ENCODE measurements at places on chromosomes 1 and 21.

- DNase-seq: no peak
- H3K4me1 ChIP-seq: peaks cover 16% of the 10 kb centered on the region
- H3K27me3 ChIP-seq: peaks cover 29% of the 10 kb centered on the region
- no peak overlapping the region for H3K4me3 ChIP-seq
Observed at GRCh38 chr1:54977533-54978297, 2.7 kb upstream of the TMEM61 start.

DNA sequence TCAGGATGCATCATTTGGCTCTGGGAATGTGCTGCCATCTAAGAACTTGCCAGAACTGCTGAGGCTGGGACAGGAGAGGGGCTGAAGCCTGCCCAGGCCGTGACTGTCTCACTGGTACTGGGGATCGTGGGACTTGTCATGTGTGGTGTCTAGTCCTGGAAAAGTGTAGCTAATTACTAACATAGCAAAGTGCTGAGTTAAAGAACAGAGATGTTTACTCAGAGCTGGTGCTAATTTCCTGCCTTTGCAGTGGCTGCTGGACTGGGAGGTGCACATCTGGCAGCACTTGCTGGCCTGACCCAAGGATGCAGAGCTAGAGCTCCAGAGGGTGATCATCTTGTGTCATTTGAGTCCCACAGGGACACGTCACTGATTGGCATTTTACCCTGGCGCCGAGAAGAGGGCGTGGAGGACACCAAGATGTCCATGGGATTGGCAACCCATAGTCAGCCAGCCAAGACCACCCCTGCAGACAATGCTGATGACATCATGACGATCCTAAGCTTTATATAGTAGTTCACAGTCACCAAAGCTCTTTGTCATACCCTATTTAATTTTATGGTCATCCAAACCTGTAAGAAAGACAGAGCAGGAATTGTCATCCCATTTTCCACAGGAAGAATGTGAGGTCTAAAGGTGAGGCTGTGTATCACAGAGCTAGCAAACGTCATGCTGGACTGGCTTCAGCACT, 110.1 kb upstream of the SLC44A3 start:
- H3K4me1 ChIP-seq: peaks cover 87% of the 10 kb centered on the region
- H3K36me3 ChIP-seq: peaks cover 5% of the 10 kb centered on the region
- H3K4me3 ChIP-seq: peak overlapping the region; percentile 4
- DNase-seq: peak; percentile 92

DNA sequence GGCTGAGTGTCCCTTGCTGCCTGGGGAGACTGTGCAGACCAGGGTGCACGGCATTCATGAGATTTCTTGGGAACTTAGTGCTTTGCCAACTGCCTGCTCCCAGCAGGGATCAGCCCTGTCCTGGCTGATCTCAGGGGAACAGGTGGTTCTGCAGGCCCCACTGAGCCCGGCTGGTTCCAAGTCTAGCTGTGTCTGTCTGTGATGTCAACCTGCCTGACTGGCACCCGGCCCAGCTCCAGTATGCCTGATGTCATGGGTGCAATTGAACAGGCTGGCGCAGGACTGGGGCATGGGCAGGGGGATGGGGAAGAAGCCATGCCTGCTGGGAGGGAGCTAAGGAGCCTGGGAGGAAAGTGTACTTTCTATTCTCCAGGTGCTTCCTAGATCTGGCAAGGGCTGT, 227.1 kb downstream of the GRIK3 start:
- peaks cover 3% of the 10 kb centered on the region for H3K27me3 ChIP-seq
- H3K36me3 ChIP-seq: no peaks in the 10 kb centered on the region
- DNase-seq: no peak
- H3K4me1 ChIP-seq: no peaks in the 10 kb centered on the region
- H3K4me3 ChIP-seq: no peak overlapping the region

DNA sequence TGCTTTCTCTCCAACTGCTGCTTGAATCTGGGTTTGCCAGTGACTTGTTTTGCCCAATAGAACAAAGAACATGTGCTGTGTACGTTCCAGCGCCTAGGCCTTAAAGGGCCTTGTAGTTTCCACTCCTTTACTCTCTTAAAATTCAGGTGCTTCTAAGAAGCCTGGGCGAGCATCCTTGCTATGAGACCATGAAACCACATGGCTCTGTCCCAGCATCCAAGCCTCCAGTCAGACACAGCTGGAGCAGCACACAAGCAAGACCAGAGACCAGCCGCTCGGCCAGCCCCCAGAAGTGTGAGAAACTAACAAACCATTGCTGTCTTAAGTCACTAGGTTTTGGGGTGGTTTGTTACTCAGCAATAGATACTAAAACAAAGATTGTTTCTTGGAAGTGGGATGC, 15.1 kb downstream of the PLEKHO1 start:
- peak overlapping the region; percentile 29 for H3K27ac ChIP-seq
- no peak overlapping the region for H3K4me3 ChIP-seq
- peaks cover 63% of the 10 kb centered on the region for H3K4me1 ChIP-seq

DNA sequence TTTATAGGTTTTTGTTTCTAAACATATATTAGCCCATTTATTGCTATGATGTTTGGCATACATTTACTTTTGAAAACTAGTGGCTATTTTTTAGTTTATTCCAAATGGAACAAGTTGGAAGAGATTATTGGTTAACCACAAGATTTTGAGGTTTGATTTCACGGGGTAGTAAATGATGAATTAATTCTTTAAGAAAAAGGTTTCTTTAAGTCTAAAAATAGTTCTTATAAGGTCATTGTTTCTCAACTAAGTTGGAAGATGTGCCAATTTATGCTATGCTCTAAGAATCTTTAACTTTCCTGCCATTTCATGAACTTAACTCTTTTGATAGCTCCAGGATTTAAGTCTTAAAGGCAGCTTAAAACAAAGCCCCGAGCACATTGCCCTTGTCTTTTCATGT, 183.8 kb downstream of the LMO4 start:
- no peak overlapping the region for H3K27ac ChIP-seq
- peaks cover 2% of the 10 kb centered on the region for H3K27me3 ChIP-seq
- no peak for DNase-seq
- no peaks in the 10 kb centered on the region for H3K4me1 ChIP-seq

GRCh38 chr1:75233302-75233929, 99.2 kb downstream of the LHX8 start:
- no peak overlapping the region for H3K27ac ChIP-seq
- H3K36me3 ChIP-seq: no peaks in the 10 kb centered on the region
- no peaks in the 10 kb centered on the region for H3K27me3 ChIP-seq
- peak; percentile 10 for DNase-seq
- no peak overlapping the region for H3K4me3 ChIP-seq

DNA sequence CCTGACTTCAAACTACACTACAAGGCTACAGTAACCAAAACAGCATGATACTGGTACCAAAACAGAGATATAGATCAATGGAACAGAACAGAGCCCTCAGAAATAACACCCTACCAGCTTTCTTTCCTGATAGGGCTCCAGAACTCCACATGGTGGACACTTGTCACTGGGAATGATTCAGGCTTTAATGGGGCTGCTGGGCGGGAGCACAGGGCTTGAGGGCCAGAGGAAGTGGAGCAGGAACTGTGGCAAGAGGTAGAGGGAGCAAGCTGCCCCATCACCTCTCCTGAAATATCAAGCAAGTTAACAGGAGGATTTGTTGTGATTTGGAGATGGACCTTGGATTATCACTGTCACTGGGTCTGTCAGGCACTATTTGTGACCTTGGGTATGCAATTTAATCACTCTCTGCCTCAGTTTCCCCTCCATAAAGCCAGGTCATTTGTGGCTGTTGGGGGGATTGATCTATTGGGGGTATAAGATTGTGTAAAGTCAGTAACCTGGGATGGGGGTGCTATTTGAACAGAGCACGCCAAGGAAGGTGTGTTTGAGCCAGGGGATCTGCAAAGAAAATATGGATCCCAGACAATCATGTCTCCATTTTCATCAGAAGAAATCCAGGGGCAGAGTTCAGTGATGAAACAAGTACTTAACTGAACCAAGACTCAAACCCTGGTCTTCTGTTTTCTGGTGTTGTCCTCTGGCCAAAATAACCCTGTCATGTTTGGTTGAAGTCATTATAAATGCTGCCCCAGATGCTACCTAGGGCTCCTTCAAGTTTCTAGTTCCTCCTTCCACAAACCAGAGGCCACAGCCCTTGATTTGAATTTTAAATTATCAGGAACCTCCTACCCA, 25.2 kb downstream of the ETS2 start:
- peaks cover 5% of the 10 kb centered on the region for H3K36me3 ChIP-seq
- no peak overlapping the region for H3K4me3 ChIP-seq

DNA sequence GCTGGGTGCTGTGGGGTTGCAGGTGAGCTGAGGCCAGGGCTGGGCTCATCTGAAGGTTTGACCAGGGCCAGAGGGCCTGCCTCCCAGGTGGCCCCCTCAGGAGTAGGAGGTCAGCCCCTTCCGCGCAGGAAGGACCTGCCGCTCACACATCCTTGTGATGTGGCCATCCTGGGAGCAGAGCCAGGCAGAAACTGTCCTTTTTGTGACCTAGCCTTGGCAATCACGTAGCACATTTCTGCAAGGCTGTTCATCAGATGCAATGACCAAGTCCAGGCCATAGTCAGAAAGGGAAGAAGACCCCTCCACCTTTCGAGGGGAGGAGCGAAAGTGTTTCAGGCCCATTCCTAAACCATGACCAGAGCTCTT, 55.5 kb upstream of the TRAPPC10 start:
- H3K27ac ChIP-seq: peak overlapping the region; percentile 3
- peak; percentile 7 for DNase-seq
- H3K36me3 ChIP-seq: peaks cover 12% of the 10 kb centered on the region
- no peak overlapping the region for H3K4me3 ChIP-seq

DNA sequence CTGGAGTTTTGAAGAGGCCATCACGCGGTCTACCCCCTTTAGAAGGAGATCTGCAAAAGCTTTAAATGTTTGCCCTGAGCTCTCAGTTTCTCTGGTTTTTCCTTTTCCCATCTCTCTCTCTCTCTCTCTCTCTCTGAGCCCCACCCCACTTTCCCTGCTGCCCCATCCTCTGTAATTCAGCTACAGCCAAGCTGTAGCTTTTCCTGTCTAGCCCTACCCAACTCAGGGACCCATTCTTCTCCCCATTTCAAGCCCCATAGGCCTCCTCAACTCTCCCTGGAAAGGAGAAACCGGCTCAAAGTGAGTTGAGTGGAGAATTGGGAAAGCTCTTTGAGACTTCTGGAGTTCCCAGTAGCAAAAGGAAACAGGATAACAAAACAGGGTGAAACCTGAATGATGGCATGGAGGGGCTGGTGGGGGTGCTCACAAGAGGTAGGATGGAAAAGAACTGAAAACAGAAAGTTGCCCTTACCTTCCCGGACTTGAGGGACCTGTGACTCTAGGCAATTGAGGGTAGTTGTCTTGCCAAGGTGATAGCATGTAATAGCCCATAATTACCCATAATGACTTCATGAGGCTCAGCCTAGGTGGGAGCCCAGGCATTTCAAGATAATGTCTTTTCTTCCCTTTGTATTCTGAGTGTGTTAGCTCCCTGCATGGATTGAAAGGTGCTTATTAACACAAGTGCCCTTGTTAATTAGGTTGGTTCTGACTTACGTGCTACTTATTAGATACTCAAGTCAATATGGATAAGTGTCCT, 84.9 kb downstream of the SLC16A1 start:
- H3K4me1 ChIP-seq: peaks cover 70% of the 10 kb centered on the region
- H3K36me3 ChIP-seq: no peaks in the 10 kb centered on the region
- DNase-seq: no peak
- no peak overlapping the region for H3K4me3 ChIP-seq
- H3K27ac ChIP-seq: no peak overlapping the region

DNA sequence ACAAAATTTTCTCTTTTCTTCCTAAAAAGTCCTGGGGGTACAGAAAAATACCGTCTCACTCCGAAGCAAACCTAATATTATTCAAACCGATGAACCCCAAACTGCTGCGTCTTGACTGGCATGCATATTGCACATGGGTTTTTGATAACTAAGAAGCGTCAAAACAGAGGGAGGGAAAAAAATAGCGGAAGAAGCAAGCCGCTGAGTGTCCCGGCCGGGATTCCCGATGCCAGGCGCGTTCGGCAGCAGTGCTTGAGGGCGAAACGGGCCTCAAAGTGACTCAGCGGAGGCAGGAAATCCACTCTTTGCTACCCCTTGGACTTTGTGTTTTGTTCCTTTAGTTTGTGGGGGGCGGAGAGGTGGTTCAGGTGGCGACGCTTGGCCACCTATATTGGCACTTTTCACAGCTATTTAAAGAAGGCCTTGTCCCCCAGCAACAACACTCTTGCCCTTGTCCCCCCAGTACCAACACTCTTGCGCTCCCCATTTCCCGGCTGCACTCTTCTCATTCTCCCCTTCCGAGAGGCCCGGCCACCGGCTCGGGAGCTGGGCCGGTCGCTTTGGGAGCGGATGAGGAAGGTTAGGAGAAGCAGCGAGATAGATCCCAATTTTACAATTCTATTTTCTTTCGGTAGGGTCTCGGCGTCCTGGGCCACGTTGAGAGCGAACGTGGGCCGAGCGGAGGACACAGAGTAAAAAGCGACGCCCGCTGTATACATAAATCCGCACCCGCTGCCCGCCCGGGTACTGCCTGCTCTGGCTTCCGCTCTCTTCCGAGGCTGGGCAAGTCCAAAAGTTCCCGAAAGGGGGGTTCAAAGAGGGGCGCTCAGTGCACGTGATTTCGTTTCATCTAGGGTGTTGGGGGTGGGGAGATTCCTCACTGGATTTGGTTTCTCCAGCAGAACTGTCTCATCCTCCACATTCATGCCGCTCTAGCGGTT, 2.5 kb downstream of the LMX1A start:
- H3K36me3 ChIP-seq: no peaks in the 10 kb centered on the region
- H3K27me3 ChIP-seq: peaks cover 52% of the 10 kb centered on the region
- no peaks in the 10 kb centered on the region for H3K4me1 ChIP-seq
- DNase-seq: no peak

DNA sequence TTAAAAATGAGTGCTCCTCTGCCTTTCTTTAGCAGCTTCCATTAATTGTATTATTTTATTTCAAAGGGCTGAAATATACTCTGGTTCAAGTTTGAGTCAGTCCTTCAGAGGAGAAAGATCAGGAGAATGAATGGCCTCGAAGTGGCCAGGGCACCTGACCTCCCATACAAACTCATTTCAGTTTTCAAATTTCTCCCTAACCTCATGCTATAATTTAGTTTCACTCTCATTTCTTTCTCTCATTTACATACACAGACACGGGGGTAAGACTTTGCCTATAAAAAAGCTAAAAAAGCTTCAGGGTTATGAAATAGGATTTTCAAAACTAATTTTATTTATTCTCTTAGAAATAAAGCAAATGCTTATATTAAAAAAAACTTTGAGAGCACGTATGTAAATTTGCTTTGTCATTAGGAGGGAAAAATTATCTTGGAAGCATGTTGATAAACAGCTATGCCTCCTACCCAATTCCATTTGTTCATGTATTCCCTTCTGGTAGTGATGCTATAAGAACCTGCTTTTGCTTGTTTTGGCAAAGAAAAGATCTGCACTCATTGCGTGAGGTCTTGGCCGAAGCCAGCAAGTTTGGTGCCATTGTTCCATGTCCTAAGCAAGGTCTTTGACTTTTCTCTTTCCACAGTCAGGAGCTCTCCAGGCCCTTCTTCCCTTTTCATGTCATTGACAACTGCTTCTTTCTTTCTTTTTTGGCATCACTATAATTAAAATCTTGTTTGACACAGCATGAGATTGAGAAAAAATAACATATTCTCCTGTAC, 80.4 kb upstream of the LRRC53 start:
- no peaks in the 10 kb centered on the region for H3K36me3 ChIP-seq
- DNase-seq: no peak
- no peaks in the 10 kb centered on the region for H3K27me3 ChIP-seq
- H3K4me3 ChIP-seq: no peak overlapping the region
- H3K4me1 ChIP-seq: no peaks in the 10 kb centered on the region

GRCh38 chr1:161914595-161914994, 109.1 kb downstream of the OLFML2B start:
- DNase-seq: no peak
- H3K36me3 ChIP-seq: no peaks in the 10 kb centered on the region
- H3K4me3 ChIP-seq: no peak overlapping the region
- no peaks in the 10 kb centered on the region for H3K27me3 ChIP-seq
- peaks cover 28% of the 10 kb centered on the region for H3K4me1 ChIP-seq
